ENCODE measurements at places on chromosomes 5 and 9. TPM values are rescaled to one million over a fixed set of nuclear protein-coding genes. Genes with fewer than 3 reads are reported as not detected.

DMRT2 gene
- not detected for total RNA-seq

PCDHA9 gene
- 0.29 TPM for total RNA-seq

CFAP157 gene
- not detected for total RNA-seq

CEL gene
- total RNA-seq = under 0.01 TPM

PCA3 gene
- total RNA-seq = 0.36 TPM

DNA sequence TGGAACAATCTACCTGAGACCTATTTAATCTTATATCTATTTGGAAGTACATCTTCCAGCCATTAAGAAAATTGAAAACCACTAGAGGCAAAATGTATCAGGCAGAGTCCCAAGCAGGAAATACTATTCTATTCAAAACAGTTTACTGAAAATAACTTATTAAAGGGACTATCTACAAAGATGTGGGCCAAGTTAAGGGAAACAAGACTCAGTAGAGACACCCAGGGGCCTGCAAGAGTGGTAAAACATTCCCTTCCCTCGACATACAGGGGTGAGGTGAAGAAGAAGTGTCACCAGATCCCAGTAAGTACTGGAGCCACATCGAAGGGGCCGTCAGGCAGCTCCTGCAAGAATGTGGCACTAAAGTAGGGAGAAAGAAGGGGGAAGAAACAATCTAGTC is 12.1 kb upstream of the NRG2 start:
- DNase-seq = no peak

DNA sequence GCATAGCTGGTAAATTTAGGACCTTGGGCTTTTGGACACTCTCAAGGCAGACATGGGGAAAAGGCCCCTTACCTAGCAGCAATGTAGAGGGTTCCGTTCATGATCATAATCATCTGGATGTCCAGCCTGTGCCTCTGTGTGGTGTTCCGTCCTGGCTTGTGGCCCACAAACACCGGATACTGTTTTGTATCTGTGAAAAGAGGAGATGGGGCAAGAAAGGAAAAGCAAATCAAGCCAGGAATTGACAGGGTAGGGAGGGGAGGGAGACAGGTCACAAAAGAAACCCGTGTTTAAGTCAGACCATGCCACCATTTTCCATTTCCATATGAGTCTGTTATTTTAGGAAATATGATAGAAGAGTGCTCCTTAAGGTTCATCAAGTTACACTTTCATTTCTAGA is 72.5 kb downstream of the SEMA6A start:
- DNase-seq = no peak

DNA sequence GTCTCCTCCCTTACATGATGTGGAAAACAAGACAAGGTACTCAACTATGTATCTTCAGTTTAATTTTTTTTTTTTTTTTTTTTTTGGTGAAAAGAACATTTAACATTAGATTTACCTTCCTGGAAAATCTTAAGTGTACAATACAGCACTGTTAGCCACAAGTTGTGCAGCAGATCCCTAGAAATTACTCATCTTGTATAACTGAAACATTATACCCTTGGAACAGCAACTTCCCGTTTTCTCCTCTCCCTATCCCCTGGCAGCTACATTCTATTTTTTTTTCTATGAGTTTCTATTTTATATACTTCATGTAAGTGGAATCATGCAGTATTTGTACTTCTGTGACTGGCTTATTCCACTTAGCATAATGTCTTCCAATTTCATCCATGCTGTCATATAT is 421.9 kb upstream of the FTMT start:
- DNase-seq = no peak

GRCh38 chr9:125659954-125660353 is 47.1 kb downstream of the MAPKAP1 start:
- peak; percentile 87 for DNase-seq

- DNase-seq = no peak
Measured at GRCh38 chr5:150568663-150569062, 60.7 kb downstream of the NDST1 start.

- DNase-seq = no peak
Measured at GRCh38 chr9:14961372-14962068, 51.3 kb upstream of the FREM1 start.

DNA sequence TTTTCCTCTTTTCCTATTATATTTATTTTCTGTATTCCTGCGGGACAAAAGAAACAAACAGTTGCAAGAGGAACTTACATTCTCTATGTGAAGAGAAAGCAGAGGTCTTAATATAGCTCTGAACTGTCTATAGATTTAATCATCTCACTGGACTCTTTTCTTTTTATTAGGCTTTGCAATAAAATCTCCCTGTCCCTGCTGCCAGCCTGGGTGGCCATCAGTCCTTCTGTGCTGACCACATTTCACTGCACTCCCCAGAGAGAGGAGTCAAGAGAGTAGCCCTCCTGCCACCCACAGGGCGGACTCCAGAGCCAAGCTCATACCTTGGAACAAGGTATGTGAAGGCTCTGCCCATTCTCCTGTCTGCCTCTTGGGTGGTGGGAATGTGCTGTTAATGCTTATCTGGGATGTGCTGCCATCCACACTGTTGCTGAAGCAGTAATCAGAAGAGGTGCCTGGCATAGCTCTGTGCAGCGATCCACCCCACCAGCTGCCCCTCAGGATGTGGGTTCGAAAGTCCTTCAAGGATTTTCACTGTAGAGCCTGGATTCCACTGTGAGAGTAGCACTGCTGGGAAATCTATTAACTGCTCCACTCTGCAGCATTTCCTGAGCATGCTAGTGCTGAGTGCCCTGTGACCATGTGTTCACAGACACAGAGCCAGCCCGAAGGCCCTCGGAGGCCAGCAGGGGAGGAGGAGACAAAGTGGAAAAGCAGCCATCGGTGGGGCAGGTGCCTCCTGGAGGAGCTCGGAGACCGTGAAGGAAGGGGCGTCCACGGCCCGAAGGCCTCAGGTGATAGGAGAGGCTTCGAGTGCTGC is 334.6 kb downstream of the MED10 start:
- peak; percentile 14 for DNase-seq
